Fibroblast of upper back skin (primary cell): ENCODE measurements at places on chromosomes 6 and 20.

- DNase-seq: no peak
These were observed 22.2 kb downstream of the TOX2 start for GRCh38 chr20:43936805-43937204.

GRCh38 chr6:73394577-73395354 lies at the start of gene DDX43:
TSS of gene DDX43 (plus strand) at chr6:73394828. CDS start at chr6:73394906, 78 bp downstream.
- DNase-seq: peak; percentile 41

DNA sequence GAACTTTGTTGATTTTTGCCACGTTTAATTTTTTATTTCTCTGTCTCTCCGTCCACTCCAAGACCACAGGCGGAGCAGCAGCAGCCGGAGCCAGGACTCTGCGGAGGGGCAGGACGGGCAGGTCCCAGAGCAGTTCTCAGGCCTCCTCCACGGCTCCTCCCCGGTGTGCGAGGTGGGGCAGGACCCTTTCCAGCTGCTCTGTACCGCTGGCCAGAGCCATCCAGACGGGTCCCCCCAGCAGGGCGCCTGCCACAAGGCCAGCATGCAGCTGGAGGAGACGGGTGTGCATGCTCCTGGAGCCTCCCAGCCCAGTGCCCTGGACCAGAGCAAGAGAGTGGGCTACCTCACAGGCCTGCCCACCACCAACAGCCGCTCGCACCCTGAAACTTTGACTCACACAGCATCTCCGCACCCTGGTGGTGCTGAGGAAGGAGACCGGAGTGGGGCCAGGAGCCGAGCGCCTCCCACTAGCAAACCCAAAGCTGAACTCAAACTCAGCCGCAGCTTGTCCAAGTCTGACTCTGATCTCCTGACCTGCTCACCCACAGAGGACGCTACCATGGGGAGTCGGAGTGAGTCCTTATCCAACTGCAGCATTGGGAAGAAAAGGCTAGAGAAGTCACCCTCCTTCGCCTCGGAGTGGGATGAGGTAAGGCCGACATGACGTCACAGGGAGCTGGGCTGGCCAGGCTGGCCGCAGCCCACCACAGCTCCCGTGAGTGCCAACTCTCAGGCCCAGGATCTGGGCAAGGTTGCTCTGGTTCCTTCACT lies 123.5 kb downstream of the TCP11 start:
- DNase-seq: no peak

- DNase-seq: no peak
These were observed 100.7 kb upstream of the SCP2D1 start for GRCh38 chr20:18712882-18713281.

GRCh38 chr20:7323957-7324356 lies 556.5 kb downstream of the BMP2 start:
- no peak for DNase-seq

DNA sequence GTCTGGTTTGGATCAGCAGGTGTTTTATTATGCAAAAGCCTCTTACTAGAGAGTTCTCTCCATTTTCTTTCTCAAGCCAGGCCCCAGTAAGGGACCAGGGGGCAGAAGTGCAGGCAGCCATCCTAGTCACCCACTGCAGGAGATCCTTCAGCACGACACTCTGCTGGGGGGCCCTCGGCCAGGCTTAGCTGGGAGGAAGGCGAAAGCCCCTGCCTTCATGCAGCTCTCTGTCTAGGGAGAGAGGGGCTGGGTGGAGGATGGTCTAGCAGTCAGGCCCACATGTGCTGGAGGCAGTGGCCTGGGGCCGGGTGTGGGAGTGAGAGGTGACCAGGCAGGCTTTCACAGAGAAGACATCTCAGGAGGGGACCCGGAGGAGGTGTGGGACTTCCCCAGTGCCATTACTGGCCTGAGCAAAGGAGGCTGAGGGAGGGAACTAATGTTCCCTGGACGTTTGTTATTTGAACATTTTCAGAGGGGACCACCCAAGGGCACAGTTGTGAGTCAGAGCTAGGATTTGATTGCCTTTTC lies 33.5 kb upstream of the VSTM2L start:
- no peak for DNase-seq

- peak; percentile 87 for DNase-seq
These were observed 311.2 kb downstream of the NRN1 start for GRCh38 chr6:5695260-5696245.

DNA sequence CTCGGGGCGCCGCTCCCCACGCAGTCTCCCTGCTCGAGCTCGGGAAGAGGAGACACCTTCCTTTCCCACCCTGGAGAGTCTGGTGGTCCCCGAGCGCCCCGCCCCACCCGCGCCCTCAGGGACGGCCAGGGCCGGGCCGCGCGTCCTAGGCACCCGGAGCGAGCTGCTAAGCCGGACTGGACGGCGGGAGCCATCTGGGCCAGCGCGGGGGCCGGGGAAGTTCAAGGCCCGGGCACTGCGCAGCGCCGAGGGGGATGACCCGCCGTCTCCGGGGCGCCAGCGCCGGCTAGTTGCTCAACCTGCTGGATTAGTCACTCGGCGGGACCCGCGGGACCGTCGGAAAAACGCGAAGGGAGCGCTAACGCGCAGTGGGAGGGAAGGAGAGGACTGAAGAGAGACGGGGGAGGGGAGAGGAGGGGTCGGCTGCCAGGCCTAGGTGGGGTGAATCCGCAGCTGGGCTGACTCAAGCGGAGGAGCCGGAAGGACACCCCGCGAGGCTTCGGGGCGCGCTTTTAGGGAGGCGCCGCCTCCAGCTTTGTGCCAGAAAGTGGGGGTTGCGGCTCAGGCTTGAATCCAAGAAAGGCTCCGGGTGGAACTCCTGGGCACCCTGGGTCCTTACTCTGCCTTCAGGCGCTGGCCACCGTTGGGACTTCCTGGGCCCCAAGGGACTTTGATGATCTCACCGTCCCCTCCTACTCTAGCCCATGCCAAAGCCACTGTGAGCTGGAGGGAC lies 75.7 kb upstream of the FOXP4 start:
- DNase-seq: peak; percentile 54
